Activated CD4-positive, alpha-beta T cell treated with anti-CD3 and anti-CD28 coated beads, Interleukin-2, amount 50 U/mL, for 1 hour (primary cell): ENCODE measurements at places on chromosomes 1 and 21.

DNA sequence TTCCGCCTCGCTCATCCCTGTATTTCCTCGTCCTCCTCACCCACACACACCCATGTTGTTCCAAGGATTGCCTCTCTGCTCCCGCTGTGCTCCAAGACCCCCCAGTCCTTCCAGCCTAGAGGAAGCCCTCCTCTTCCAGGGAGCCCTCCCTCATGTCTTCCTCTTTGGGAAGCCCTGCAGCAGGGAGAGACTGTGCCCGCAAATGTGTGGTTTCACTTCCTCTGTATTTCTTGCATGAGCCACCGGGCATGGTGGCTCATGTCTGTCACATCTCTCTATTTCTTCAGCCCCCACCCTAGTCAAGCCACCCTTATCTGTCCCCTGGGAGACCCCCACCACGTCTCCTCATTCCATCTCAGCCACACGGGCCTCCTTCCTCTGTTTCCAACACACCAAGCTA lies 57.5 kb upstream of the PAX7 start:
- no peak for DNase-seq

DNA sequence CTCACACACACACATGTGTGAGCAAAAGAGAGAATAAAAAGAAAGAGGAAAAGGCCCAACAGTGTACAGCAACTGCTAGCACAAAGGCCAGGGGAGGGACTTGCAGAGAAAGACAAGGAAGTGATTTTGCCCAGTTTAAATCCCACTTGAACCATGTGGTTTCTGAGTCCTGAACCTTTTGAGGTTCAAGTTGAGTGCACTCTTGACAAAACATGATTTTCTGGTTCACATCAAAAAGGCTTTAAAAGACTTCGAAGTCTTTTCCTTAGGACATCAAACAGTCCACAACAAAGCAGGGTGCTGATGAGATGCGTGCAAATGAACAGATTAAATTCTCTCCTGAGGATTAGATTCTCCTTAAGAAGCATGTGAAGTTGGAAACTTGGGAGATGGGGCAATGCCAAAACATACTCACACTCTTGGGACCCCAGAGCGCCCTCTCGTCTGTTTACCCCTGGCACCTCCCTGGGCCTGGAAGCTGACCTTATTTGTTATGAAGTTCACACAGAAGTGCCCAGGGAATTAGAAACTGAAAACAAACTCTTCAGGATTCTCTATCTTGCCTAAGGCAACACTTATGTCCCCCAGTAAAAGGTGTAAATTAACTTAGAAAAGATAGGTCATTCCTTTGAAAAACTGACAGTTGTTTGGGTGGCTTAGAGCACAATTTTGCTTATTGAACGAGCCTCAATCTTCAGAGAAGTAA lies 31.5 kb downstream of the RNF220 start:
- DNase-seq: no peak

DNA sequence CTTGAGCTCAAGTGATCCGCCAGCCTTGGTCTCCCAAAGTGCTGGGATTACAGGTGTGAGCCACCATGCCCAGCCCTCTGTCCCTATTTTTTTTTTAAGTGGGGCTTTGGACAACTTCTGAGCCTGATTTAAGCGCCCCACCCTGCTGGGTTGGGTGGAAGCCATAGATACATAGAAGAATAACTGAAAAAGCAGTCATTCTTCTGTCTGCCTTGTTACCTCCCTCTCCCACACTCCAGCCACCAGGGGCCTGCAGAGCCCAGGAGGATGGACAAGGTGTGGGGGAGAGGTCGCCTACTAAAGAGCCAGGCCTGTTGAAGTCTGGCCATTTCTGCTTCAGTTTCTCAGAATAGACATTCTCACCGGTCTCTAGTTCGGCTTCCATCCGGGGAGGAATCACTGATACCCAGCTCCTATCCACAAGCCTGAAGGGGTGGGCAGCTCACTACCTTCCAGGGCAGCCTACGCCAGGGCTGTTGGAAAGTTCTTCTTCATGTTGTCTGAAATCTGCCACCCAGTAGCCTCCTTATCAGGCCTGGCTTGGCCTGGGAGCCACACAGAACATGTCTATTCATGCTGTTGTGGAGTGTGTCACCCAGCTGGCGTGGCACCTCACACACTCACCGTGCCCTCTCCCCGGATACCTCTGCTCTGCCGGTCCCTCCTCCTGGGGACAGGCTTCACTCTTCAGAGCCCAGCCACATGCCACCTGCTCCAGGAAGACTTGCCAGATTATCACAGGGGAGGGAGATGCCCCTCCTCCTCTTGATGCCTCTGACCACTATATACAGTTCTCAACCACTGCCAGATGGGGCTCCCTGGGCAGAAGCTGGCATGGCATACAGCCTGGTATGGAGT lies 27.7 kb downstream of the KNCN start:
- no peak for DNase-seq

GRCh38 chr1:95122151-95122697 lies 5.1 kb downstream of the TLCD4 start:
- no peak for DNase-seq

- DNase-seq: no peak
These were observed 760 bp upstream of the NPHP4 start for GRCh38 chr1:5992814-5993555.
